ENCODE measurements at places on chromosomes 4 and X.

GRCh38 chr4:7124689-7125442 lies 57.0 kb upstream of the GRPEL1 start:
- DNase-seq = peak; percentile 75

DNA sequence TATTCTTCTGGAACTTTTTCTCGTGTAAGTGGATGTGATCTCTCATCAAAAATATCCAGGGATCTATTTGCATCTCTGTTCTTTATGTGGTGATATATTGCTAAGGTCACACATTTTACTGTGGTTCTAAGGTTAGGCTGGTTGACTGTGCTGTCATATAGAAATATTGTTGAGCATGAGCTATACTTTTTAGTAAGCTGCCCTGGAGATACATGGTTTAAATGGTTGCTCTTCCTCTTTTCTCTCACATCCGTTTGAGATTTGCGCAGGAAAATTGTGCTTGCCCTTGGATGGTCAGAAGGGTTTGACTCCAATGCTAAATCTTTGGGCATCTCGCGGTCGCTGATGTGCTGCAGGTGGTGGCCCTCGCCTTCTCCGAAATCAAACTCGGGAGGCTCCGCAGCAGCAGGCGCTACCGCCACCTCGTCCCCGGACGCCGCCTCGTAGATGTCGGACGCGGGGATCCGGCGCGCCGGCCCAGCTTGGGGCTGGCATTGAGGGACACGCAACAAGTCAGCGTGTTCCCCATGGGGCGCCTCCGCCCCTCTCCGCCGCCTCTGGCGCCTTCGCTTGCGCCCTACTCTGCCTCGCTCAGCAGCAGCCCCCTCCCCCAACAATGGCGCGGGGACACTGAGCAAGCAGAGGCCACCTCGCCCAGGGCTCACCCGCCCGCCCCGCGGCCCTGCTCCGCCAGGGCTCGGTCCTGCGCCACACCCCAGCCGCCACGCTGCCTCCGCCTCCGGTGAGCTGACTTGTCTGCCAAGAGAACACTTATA lies 154.5 kb downstream of the MSN start:
- no peak for DNase-seq

DNA sequence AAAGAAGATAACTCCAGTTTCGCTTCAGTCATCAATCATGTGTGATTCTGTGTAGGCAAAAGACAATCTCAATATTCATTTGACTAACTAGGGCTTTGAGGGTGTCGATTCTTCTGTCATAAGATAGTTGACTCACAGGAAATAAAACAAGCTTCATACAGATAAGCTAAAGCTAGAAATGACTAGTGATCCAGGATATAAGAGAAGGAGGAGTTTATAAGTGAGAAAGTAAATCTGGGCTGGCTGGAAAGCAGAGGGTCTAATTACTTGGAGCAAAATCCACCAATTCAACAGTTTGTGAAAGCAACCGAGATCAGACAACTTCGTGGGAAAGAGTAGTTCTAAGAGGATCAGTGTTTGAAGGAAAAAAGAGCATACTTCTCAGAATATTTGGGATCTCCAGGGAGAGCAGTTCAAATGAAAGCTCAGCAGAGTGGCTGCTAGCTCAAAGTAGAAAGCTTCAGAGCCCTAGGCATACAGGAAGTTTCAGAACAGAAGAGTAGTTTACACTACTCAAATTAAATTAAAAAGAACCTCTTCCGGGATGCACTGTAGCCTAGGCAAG lies 429.3 kb downstream of the INPP4B start:
- DNase-seq = peak; percentile 91

DNA sequence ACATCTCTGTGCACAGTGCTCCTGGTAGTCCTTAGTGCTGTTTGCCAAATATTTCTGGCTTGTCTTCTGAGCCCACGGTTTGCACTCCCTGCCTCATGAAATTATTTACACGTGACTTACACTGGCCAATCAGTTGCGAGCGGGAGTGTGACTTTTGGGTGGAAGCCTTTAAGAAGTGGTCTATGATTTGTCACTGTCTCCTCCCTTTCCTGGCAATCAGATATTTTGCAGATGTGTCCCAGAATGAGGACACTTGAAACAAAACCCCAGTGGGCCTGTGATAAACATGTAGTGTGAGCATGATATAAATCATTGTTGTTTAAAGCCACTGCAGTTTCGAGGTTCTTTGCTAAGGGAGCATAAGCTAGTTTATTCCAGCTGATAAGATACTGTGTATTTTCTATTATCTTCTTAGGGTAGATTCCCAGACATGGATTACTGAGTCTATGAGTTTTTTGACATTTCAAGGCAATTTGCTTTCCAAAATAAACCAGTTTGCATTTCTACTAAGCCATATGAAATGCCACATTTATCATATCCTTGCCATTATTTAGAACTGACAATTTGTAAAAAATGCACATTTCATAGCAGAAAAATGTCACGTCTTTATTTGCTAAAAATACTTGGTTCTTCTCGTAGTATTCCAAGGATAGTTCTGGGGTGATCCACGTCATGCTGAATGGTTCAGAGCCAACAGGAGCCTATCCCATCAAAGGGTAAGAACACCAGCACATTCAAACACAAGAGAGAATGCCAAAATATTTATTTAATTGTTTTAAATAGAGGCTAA lies 12.0 kb downstream of the BST1 start:
- DNase-seq = no peak

- DNase-seq = peak; percentile 45
These were observed 33.5 kb upstream of the REST start for GRCh38 chr4:56874166-56874565.

GRCh38 chrX:13966071-13966792 lies 63.5 kb downstream of the GEMIN8 start:
- no peak for DNase-seq

DNA sequence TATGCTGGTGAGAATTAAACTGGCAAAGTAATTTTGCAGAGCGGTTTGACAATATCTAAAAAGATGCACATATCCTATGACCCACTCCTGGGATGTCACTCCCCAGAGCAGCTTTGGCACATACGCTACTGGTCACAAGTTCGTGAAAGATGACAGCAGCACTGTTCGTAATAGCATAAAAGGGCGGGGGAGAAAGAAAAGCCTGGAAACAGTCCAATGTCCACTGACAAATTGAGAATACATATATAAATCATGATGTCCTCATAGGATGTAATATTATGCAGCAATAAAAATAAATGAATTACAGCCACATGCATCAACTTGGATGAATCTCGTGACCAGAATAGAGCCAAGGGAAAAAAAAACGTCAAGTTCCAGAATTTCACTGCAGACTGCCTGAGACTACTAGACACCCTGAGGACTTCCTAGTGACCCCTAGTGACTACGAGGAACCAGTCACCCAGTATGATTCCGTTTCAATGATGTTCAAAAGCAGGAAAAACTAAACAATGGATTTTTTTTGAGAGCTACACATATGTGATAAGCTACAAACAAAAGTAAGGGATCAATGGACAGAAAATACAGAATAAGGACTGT lies 1.8 kb downstream of the PCSK1N start:
- no peak for DNase-seq

GRCh38 chr4:112888622-112889021 lies 160.8 kb upstream of the ANK2 start:
- DNase-seq = no peak

DNA sequence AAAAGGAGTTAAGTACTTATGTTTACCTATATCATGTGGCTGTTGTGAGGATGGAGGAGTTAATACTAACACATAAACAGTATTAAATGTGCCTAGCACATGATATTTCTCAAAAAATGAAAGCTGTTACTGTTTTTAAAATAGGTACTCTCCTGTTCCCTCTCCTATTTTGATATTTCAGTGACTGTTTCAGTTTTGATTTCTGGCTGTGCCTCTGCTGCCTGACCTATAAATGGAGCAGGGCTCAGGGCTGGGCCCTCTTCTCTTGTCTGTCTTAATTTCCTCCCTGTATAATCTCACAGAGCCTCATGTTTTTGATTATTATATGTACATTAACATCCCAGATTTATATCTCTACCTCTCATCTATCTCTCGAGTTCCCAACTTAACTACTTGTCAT lies 93.3 kb downstream of the UGT8 start:
- no peak for DNase-seq

GRCh38 chr4:1593881-1594345 lies 90.2 kb downstream of the FAM53A start:
- DNase-seq = no peak

GRCh38 chr4:64724689-64725088 lies 315.4 kb upstream of the TECRL start:
- no peak for DNase-seq

- no peak for DNase-seq
These were observed 2.7 kb upstream of the AVPR2 start for GRCh38 chrX:153901753-153902140.

DNA sequence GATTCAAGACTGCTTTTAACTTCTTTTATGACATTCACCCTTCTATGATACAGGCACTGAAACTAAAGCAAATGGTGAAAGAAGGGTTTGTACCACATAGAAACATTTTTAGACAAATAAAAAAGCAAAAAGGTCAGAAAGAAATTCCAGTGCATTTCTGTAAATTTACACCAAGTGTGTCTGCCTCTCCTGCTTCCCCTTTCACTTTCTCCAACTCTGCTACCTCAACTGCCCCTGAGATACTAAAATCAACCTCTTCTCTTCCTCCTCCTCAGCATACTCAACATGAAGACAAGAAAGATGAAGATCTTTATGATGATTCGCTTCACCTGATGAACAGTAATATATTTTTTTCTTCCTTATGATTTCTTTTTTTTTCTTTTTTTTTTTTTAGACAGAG lies 187.9 kb downstream of the LRBA start:
- DNase-seq = no peak

DNA sequence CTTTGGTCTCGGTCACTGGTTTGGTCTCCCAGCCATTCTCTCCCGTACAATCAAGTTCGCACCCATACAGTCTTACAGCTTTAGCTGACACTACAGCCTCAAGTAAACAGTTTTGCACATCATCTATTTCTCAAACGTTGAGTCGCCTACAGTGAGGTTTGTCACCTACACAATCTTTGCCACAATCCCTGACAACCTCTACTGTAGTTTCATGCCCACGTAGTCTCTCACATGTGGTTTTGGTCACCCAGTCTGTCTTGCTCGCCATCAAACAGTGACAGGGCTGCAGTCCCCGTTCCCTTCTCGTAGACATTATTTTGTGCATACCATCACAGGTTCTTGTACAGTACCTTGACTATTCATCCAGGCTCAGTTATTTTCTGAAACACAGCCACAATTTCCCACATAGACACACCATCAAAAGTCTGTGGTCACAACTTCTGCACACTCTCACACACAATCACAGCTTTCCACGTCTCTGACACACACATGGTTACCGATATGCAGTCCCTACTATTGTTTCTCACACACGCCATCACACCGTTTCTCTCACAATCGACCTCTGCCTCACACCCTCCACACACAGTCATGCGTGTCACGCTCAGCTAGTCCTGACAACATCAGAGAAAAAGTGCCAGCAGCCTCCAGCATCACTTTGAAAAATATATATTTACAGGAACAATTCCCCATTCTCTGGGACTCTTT lies 5.3 kb upstream of the CFP start:
- no peak for DNase-seq

- DNase-seq = no peak
These were observed 23.3 kb downstream of the PPARGC1A start for GRCh38 chr4:23866450-23867075.

- DNase-seq = no peak
These were observed 9.3 kb downstream of the LCORL start for GRCh38 chr4:18012134-18012806.

DNA sequence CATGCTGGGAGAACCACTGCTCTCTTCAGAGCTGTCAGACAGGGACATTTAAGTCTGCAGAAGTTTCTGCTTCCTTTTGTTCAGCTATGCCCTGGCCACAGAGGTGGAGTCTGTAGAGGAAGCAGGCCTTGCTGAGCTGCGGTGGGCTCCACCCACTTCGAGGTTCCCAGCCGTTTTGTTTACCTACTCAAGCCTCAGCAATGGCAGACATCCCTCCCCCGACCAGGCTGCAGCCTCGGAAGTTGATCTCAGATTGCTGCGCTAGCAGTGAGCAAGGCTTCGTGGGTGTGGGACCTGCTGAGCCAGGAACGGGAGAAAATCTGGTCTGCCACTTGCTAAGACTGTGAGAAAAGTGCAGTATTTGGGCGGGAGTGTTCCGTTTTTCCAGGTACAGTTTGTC lies 118.9 kb downstream of the SLC10A6 start:
- DNase-seq = no peak

GRCh38 chrX:53441531-53442321 lies 7.6 kb upstream of the HSD17B10 start:
- DNase-seq = peak; percentile 69

GRCh38 chr4:51836549-51836948 lies 6.4 kb upstream of the DCUN1D4 start:
- peak; percentile 7 for DNase-seq

DNA sequence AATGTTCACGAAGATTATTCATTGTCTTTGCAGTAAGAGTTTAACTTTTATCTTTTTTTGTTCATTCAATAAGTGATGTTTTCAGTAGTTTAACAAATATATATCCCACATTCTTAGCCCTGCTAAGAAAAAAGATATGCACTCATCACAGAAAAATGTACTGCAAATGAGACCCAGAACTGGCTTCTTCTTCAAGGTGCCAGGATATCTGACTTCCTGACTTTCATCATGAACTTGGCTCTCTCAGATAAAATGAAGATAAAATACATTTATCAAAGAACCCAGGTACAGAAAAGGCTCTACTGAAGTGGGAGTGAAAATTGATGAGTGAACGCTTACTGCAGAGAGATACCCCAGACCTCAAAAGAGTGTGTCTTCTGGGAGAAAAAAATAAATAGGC lies 177.8 kb upstream of the DKK2 start:
- DNase-seq = no peak
